ENCODE measurements at places on chromosomes 12 and 14. TPM values are rescaled to one million over a fixed set of nuclear protein-coding genes. Genes with fewer than 3 reads are reported as not detected.

RASAL1 gene
- not detected for total RNA-seq

MUCL1 gene
- not detected for total RNA-seq

GRCh38 chr12:9960590-9960989, 10.6 kb upstream of the CLEC12A start:
- peaks cover 4% of the 10 kb centered on the region for H3K27me3 ChIP-seq
- H3K4me3 ChIP-seq, result no peak overlapping the region
- no peak for DNase-seq
- no peak overlapping the region for H3K27ac ChIP-seq
- H3K36me3 ChIP-seq, result no peaks in the 10 kb centered on the region
- no peaks in the 10 kb centered on the region for H3K4me1 ChIP-seq

- no peak overlapping the region for H3K27ac ChIP-seq
- no peaks in the 10 kb centered on the region for H3K36me3 ChIP-seq
- no peaks in the 10 kb centered on the region for H3K4me1 ChIP-seq
- no peak overlapping the region for H3K4me3 ChIP-seq
- H3K27me3 ChIP-seq, result peaks cover 11% of the 10 kb centered on the region
- DNase-seq, result no peak
Measured at GRCh38 chr12:4587108-4587507, 25.1 kb downstream of the DYRK4 start.

GRCh38 chr12:51025836-51026638, at the start of gene SLC11A2:
Gene SLC11A2 (minus strand): TSS chr12:51026384. CDS start chr12:51010728, 15,656 bp downstream.
- H3K36me3 ChIP-seq, result no peaks in the 10 kb centered on the region
- DNase-seq, result peak; percentile 90
- no peaks in the 10 kb centered on the region for H3K27me3 ChIP-seq
- H3K4me3 ChIP-seq, result peak within 1 kb of the TSS; percentile 76

GRCh38 chr14:76781648-76782051, 20.4 kb downstream of the VASH1 start:
- DNase-seq, result no peak
- H3K27me3 ChIP-seq, result no peaks in the 10 kb centered on the region
- H3K27ac ChIP-seq, result no peak overlapping the region
